ENCODE measurements at places on chromosomes 6 and 20.

GRCh38 chr6:69796073-69796641, 653 bp downstream of the LMBRD1 start:
- DNase-seq, result no peak

GRCh38 chr6:48078120-48078519, 32.9 kb downstream of the PTCHD4 start:
- DNase-seq, result no peak

DNA sequence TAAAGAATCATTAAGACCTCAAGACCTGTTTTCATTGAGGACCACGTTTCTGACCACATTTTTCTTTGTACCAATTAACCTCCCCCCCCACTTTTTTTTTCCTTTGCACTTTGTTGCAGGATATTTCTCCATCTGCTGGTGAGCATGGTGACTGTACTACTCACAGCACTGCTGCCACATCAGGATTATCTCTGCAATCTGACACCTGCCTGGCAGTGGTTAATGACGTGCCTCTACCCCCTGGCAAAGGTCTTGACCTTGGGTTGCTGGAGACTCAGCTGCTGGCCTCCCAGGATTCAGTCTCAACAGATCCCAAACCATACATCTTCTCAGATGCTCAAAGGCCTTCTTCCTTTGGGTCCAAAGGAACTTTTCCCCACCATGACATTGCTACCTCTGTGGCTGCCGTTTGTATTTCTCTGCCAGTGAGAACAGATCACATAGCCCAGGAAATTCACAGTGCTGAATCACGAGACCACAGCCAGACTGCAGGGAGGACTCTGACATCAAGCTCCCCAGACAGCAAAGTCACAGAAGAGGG, 46.6 kb upstream of the EDN3 start:
- no peak for DNase-seq

DNA sequence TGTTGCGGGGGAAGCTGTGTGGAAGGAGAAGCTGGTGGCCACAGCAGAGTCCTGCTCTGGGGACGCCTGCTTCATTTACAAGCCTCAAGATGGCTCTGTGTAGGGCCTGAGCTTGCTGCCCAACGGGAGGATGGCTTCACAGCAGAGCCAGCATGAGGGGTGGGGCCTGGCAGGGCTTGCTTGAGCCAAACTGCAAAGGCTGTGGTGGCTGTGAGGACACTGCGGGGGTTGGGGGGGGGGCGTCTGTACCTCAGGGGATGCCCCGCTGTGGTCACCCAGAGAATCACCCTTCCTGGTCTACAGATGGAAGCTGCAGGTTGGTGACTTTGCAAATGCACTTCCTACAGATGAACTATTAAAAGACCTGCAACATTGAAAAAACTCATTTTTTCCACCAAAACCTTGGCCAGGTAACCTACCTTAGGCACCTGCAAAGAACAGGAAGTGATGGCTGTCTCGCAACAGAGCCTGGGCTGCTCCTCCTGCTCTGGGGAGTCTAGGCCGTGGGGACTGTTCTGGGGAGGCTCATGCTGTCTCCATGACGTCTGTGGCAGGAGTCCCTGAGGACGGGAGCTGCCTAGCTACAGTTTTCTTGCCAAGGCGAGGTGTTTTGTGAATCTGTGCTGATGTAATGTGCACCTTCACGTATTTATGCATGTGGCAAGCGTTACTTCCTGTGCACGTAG, 7.3 kb downstream of the NPBWR2 start:
- DNase-seq, result no peak

- no peak for DNase-seq
Observed at GRCh38 chr6:90895299-90896074, 308.6 kb upstream of the MAP3K7 start.

DNA sequence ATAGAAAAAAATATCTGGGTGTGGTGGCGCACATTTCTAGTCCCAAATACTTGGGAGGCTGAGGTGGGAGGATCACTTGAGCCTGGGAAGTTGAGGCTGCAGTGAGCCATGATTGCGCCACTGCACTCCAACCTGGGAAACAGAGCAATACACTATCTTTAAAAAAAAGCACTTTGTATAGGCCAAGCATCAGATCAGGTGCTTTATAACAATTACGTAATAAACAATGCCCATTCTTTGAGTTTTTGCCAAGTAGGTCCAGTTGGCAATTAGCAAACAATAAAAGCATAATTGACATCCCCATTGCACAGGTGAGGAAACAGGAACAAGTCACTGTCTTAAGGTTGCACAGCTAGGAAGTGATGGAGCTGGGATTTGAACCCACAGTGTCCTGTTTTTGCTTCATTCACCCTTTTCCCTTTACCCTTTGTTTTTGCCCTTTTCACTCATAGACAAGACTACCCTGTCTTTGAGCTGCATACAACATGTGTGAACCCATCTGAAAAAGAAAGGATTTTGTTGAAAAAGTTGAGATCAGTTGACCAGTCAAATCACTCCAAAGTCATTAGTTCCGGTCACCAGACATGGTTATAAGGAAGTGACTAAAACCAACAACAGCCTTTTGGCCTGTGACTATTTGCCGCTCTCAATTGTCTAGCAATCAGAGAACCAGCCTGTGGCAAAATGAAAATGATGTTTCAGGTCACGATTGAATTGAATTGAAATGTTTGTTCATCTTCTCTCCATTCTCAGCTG, 303.6 kb downstream of the TFAP2C start:
- no peak for DNase-seq

- no peak for DNase-seq
Observed at GRCh38 chr20:44662261-44662660, 10.8 kb upstream of the ADA start.
